Kidney (tissue), 22 donors: ENCODE measurements at places on chromosomes 1 and 21.
A peak's percentile ranks its signal among the peaks of the same experiment; 100 is the strongest.

DNA sequence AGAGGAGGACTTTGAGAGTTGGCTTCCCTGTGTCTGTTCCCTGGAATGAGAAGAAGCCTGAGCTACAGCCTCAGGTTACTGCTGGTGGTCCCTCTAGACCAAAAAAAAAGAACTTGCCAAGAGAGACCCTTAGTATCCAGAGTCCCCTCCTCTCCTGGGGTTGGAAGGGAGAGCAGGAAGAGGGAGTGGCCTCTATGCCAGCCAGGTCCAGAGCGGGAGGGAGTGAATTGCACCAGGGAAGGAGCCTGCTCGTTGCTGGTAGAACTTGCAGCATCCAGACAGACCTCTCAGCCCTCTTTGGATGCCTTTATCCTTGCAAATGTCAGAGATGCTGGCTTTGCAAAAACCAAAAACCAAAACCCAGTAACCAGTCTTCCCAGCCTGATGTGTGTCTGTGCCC, 491.3 kb upstream of the VAMP3 start:
- no peak for DNase-seq

DNA sequence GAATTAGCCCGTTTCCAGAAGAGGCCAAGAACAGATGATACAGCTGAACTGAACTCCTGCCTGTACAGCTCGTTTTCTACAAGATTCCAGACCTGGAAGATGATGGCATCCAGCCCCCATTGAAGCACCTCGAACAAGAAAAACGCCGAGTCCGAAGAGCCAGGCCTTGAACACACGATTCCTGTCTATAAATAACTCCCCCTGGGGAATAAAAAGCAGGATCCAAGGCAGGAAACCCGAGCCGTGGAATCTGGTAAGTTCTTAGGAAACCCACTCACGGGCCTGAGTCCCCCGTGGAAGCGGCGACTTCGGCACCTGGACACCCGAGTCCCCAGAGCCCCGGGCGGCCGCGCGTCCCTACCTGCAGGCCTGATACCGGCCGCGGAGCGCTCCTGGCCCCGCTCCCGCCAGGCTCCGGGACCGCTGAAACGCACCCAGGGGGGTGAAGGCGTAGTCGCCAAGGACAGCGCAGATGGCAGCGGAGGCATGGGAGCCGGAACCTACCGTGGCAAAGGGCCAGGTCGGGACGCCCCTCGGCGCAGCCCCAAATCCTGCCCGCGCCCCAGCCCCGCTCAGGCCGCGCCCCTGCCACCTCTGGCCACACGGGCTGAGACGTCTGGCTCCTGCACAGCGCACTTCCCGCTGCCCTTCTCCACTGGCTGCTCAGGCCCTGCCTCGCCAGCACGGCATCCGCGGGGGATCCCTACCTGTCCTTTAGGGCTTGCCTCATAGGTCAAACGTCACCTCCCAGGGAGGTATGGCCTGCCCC, 14.0 kb upstream of the HLCS start:
- DNase-seq = peak; percentile 38

DNA sequence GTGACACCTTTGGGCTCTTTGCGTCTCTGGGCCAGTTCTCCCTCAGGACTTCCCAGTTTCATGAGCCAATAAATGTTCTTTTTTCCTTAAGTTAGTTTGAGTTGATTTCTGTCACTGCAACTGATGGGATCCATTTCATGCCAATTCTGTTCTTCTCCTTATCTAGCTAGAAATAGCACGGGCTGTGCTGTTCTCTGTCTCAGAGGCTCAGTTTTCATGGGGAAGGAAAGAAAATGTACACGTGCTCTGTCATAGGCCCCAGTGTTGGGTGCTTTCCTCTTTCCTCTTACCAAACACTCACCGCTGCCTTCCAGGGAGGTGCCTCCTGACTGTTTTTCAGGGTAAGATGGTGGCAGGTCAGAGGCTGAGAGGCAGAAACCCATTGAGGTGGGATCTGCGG, 43.2 kb upstream of the ACTL8 start:
- DNase-seq = no peak

GRCh38 chr1:59751801-59752200, 62.9 kb upstream of the HOOK1 start:
- DNase-seq = no peak

DNA sequence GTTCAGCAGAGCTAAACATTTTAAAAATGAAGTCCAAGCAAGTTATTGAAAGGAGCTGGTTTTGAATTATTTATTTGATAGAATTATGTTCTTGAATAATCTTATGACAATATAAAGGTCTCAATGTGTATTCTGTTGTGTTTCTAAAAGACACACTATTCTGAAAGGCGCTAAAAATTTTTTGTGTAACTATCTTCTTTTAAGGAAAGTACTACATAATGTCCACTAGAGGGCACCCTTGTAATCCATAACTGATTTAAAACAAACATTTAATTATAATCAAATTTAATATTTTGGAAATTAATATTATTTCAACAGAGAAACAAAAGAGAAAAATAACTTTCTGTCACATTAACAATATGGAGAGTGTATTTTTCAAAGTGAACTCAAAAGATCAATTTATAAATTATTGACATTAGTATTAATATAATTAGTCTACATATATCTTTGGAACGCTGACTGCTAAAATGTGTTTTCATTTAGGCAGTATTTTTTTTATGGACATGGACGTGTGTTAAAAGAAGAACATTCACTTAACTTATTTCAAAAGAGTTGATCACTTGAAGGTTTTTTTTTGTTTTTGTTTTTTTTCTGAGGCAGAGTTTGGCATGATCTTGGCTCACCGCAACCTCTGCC, 248.4 kb downstream of the DENND1B start:
- no peak for DNase-seq

GRCh38 chr1:187641907-187642306, 813.2 kb downstream of the PLA2G4A start:
- DNase-seq = no peak

- DNase-seq = no peak
Measured at GRCh38 chr1:187942986-187943385, 1114.2 kb downstream of the PLA2G4A start.

DNA sequence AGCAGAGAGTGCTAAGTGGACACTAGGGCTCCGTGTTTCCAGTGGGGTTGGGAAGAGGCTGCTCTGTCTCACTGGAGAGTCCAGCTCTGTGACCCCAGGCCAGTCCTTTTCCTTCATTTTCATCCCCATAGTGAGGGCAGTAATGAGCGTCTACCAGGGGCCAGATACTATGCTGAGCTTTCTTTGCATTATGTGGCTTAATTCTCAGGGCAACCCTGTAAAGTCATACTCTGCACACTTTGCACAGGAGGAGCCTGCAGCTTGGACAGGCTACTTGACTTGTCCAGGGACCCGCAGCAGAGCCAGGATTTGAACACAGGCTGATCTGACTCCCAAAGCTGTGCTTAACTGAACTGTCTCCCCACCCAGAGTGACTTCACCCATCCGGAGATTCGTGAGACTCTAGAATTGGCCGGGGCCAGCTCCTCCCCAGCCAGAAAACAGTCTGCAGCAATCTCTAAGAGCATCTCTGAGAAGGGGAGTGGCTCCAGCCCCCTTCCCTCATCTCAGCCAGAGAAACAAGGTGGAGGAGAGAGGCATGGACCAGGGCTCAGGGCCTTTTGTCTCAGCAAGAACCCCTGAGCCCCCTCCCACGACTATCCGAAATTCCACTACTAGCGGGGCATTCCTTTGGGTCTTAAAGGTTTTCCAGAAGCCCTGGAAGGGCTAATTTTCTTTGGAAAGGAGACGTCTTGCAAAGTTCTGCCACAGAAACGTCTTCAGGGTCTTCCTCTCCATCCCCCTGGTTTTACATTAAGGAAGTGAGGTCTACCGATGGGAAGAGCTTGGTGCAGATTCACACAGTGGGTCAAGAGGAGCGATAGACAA, 866 bp upstream of the FNDC5 start:
- no peak for DNase-seq

GRCh38 chr1:201126832-201127754, at the start of gene ASCL5:
Gene ASCL5 (minus strand): TSS chr1:201127184. CDS start chr1:201115372, 11,812 bp downstream.
- peak; percentile 15 for DNase-seq

DNA sequence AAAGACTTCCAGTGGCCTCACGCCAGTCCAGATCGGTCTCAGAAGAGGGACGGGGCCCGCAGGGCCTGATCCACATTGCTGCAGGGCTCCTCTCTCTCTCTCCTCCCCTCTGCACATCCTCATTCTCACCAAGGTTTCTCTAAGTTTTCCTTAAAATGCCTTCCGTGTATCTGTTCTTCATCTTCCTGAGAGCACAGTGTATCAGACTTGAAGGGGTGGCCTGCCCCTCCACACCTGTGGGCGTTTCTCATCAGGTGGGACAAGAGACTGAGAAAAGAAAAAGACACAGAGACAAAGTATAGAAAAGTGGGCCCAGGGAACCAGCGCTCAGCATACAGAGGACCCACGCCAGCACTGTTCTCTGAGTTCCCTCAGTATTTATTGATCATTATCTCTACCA, 66.4 kb downstream of the PRKAB2 start:
- DNase-seq = no peak

GRCh38 chr1:221150996-221151395, 271.8 kb downstream of the HLX start:
- DNase-seq = no peak

DNA sequence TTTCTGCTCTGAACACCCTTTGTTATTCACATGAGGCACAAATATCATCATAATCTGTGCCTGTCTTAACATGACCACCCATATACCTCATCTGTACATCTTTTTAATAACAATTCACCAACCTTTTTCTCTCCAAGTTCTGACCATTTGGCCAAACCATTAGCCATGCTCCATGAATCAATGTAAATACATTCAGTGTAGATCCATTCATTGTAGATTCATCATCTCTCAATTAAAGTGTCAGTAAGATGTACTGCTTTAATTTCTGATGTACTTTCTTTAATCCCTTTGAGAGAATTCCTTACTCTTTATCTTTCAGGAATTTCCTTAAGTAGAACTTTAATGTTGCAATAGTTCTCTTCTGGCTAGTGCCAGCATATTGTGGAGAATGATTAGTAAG, 126.2 kb upstream of the LRRC7 start:
- no peak for DNase-seq

- peak; percentile 40 for DNase-seq
Measured at GRCh38 chr1:168736520-168736919, 7.5 kb upstream of the DPT start.

DNA sequence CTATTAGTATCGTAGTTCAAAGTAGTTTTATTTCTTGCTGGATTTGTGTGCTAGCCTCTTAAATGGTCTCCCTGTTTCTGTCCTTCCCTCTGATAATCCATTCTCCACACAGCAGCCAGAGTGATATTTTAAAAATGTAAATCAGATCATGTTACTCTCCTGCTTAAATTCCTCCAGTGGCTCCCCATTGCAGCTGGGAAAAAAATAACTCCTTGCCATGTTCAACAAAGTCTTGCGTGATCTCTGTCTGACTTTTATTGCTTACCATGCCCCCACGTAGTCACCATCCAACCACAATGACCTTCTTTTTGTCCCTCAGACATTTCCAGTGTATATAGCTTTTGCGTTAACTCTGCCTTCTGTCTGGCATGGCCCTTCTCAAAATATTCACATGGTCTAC, 178.8 kb downstream of the FGGY start:
- DNase-seq = no peak

GRCh38 chr1:13763222-13763621, 63.2 kb downstream of the PRDM2 start:
- DNase-seq = no peak

- no peak for DNase-seq
Measured at GRCh38 chr21:9738527-9738926, 782.9 kb upstream of the TPTE start.

DNA sequence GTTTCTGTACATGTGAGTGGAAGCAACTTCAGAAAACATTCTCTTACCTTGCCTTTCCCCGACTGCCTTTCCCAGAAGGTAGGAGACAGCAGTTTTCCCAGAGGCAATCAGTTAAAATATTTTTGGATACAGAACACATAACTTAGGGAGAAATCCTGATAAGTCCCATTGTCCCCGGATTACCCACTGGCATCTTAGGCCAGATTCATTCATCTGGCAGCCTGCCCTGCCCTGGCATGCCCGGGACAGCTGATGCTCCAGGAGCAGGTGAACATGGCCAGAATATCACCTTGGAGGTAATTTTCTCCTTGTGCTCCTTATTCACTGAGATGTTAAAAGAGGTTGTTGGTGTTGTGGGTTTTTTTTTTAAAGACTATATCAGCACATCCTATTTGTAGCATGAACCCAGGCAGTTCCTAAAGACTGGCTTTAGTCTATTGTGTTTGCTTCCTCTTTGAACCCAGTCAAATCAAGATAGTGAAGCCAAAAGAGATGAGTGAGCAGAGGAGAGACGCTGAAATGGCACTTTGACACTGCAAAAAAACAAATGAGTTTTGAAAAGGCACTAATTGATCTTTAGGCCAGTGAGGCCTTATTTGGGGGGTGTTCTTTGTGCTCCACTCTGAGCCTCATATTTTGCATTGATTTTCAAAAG, 139.6 kb downstream of the PLPP3 start:
- DNase-seq = no peak

GRCh38 chr1:10796029-10796944, at the start of gene CASZ1:
Gene CASZ1 (minus strand): TSS chr1:10796646. CDS start chr1:10693889, 102,757 bp downstream.
- DNase-seq = peak; percentile 93

- DNase-seq = no peak
Measured at GRCh38 chr1:205111354-205111753, 10.4 kb downstream of the RBBP5 start.

DNA sequence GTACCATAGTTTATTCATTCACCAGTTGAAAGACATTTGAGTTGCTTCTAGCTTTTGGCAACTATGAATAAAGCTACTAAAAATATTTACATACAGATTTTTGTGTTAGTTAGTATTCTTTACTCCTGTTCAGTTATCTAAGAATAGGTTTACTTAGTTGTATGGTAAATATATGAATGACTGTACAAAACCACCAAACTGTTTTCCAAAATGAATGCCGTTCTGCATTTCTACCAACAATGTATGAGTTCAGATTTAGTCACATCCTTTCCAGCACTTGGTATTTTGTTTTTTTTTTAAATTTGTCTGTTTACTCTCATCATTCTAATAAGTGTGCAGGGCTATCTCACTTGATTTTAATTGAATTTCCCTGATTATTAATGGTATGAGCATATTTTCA, 3.4 kb upstream of the KIFAP3 start:
- no peak for DNase-seq

DNA sequence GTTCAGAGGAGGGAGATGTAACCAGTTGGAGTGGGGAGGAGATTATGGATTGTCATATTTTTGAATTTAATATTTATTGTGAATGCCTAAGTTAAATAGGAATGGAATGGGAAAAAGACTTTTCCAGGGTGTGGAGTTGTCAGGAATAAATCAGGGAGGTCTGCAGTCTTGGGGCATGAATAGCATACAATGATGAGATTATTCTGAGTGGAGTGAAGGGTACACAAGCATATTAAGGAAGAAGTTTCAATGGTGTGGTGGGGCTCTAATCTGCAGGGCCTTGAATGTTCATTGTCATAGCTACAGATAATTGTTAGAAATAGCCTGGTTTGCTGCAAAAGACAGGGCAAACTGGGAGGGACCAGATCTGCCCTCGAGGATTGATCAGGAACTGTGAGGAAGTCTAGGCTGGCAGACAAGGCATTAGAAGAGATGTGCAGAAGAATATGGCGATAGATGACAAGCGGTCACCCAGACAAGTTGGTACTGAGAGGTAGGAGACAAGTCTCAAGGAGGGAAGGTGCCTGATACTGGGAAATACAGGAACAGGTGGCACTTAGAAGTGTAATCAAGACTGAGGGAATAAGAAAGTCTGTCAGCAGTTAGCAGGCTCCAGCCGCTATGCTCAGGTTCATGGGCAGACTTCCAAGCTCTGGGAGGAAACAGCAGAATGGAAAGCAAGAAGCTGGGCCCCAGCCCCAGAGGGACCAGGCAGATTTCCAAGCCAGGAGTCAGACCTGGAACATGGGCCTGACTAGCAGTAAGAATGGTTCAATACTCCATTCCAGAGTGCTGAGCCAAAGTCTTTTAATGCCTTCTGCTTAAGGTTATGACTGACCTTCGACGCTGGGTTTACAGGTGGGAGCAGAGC, 20.9 kb upstream of the RGL1 start:
- DNase-seq = no peak

- no peak for DNase-seq
Measured at GRCh38 chr1:41931578-41931977, 12.9 kb upstream of the HIVEP3 start.
